ENCODE measurements at places on chromosomes 3 and 15. TPM values are rescaled to one million over a fixed set of nuclear protein-coding genes. Genes with fewer than 3 reads are reported as not detected.

CD80 gene
- not detected for total RNA-seq

- DNase-seq: no peak
These were observed 19.5 kb upstream of the C3orf70 start for GRCh38 chr3:185172086-185173049.

DNA sequence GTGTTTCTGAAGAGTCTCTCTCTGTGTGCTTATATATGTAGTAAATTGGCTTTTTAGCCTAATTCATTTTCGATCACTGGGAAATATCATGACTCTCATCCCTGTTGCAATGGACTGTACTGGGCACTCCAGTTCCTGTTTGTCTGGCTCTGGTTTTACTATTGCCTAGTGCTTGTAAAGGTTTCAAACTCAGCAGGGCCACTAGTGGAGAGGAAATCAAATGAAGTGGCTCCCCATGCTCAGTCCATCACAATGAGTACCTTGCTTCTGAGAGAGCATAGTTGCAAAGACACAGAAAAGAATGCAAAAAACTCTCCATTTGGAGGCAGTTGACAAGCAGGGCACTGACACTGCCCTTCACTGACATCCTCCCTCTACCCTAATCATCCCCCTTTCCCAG is 167.8 kb downstream of the TAFA4 start:
- no peak for DNase-seq

DNA sequence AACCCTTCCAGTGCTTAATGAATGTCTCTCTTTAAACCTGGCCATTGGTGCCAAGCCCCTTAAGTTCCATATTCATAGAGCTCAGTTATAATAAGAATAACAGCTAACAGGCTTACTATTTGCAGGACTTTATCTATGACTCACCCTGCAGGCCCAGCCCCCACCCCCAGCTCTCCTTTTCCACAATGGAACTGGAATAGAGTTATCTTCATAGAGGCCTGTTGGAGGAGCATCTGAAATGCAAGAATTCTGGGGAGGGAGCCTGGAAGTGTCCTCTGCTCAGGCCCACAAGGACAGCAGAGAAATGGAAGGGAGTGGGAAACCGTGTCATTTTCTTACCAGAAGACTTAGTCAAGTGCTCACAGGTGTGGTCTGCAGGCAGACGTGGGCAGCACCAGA is 52.8 kb downstream of the SEMA5B start:
- DNase-seq: no peak

- no peak for DNase-seq
These were observed 303.1 kb upstream of the CTDSPL start for GRCh38 chr3:37558580-37558979.

SLC15A2 gene
- 0.42 TPM for total RNA-seq

PLA1A gene
- 0.34 TPM for total RNA-seq

DNA sequence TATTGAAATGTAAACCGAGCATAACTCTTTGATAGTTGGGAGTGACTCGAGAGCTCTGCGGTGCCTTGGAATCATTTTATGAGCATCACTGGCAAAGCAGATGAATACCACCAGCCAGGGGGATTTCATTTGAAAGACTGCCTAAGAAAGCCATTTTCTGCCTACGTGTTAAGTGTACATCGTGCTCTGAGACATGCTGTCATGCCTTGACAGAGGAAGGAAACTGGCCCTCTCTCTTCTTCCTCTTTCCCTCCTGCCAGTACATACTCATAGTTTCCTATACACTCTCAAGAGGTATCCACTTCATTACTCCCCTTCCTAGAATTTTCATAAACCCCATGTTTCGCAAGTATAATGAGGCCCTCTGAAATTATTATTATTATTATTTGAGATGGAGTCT is 8.8 kb downstream of the BCL2A1 start:
- DNase-seq: no peak

GRCh38 chr3:145903472-145904013 is 257.4 kb downstream of the PLOD2 start:
- DNase-seq: no peak

OR5K1 gene
- not detected for total RNA-seq

GRCh38 chr3:52895418-52895817 is 1.9 kb downstream of the STIMATE start:
- DNase-seq: no peak

DNA sequence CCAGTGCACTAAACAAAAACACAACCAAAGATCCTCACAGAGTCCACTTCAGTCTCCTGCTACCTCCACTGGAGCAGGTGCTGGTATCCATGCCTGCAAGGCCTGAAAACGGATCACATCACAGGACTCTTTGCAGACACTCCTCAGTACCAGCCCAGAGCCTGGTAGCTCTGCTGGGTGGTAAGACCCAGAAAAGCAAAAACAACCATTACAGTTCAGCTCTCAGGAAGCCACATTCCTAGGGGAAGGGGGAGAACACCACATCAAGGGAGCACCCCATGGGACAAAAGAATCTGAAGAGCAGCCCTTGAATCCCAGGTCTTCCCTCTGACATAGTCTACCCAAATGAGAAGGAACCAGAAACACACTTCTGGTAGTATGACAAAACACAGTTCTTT is 52.5 kb upstream of the PFN2 start:
- DNase-seq: no peak

GOLGA6L7 gene
- not detected for total RNA-seq

GRCh38 chr3:39762537-39763070 is 46.8 kb upstream of the MYRIP start:
- no peak for DNase-seq

DNA sequence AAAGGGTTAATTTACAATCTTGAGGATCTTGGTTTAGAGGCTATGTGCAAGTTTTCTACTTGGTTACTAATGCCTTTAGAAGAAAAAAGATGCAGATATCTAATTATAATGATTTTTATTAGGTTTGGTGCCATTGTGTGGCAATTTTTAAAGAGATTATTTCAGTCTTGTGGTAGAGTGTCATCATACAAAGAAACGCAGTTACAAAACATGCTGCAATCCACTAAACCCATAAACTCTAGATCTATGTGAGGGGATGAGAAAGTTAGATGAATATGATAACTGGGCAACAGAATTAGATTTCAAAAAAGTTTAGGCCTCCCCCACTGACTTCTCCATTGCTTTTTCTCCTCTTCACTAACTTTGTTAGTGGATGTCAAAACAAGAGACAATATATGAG is 106.0 kb downstream of the ARPP21 start:
- DNase-seq: no peak

GASK1A gene
- 3.2 TPM for total RNA-seq

- DNase-seq: peak; percentile 82
These were observed 381.4 kb downstream of the NTRK3 start for GRCh38 chr15:87874896-87875711.

EBLN2 gene
- total RNA-seq: 1.3 TPM

GRCh38 chr3:55607844-55608243 is 120.7 kb upstream of the WNT5A start:
- no peak for DNase-seq

DNA sequence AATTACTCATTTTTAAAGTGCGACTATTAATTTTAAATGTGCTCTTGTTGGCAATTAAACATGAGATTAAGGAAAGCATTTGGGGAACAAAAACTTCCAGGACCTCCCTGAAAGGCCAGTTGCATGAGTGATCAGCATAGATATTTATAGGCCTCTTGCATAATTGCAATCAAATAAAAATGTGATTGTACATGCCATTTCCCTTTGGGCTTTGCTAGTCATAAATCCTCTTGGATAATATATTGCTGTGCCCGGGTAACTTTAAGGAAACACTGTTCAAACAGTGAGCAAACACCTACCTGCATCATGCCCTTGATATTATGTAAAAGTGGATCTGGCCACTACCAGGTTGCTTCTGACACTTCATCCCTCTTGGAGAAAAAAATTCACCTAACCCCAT is 239.1 kb downstream of the MCTP2 start:
- DNase-seq: no peak

C3orf33 gene
- total RNA-seq: 1.6 TPM

GRCh38 chr3:56878074-56878473 is 76.3 kb upstream of the ARHGEF3 start:
- DNase-seq: no peak

DNA sequence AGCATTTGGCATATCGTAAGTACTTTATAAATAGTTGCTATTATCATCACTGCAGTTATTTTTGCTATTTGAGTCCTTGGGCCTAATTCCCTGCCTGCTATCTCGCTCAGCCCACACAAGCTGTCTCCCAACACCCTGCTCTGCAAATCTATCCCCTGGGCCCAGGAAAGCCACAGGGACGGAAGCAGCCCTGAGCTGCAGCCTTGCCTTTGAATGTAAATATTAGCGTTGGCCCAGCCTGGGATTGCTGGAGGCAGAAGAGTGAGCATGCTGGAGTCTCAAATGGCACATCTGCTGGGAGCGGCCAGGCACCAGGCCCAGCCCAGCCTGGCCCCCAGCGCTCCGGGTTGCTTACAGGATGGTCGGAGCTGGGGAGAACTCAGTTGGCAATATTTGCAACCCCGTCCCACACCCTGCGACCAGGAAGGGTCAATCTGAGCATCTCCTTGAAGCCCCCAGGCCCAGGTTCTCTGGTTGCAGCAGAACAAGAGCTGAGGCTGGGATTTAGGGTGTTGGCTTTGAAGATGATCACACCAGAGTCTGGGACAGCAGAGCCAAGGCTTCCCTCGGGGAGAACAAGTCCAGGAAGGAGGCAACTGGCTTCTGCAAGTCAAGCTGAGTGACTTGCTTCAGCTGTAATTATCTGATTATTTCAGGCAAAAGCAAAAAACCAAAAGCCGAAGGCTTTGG is 529.6 kb downstream of the SHQ1 start:
- DNase-seq: no peak

GBE1 gene
- total RNA-seq: 21.7 TPM

PRTG gene
- total RNA-seq: 0.29 TPM

DNA sequence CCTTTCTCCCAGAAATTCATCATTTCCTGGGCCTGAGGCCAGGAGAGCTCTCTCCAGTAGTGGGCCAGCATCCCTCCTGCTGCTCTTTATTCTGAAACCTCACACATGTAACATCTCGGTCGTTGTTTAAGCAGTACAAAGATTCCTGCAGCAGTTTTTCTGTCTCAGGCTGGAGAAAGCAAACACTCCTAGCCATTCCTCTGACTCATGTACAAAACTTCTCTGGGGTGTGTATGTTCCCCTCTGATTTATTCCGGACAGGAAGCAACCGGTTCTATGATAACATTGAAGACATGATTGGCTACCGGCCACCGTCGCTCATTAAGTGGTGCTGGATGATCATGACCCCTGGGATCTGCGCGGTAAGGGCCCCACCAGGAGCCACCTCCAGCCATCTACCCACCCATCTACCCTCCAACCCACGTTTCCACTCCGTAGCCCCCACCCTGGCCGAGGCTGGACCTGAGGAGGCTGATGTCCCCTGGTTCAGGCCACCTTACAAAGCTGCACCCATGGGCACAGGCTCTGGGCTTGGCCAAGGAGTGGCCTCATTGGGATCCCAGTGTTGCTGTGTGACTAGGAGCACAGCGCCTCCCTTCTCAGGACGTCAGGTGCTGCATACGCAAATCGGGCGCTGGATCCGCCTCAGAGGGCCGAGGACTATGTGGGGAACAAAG is 58.6 kb upstream of the SLC6A1 start:
- DNase-seq: peak; percentile 81

PLCB2 gene
- 4.2 TPM for total RNA-seq

DNA sequence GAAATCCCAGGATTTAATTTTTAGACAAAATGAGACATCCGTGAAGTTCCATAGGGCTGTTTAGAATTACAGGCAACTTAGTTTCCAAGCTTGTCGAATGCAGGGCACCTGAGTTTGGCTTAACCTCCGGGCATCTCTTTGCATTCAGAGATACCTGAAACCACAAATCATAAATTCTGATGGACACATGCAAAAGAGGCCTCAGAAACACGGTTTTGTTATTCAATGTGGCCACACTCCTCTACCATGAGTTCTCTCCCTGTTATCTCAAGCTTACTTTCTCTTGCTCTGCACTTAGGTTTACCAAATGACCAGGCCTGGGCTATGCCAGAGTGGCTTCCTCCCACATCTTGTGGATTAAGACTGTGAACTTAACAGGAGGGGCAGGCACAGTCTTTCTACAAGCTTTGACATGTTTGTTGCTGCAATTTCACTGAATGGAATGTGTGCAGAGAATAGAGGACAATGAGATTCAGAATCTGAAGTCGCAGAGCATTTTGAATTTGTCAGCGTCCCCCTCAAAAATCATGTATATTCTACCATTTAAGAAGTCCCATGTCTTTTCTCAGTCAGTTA is 137.7 kb downstream of the TPRG1 start:
- no peak for DNase-seq

GRCh38 chr3:52891615-52892081 is 5.7 kb downstream of the STIMATE start:
- no peak for DNase-seq

- DNase-seq: no peak
These were observed 17.5 kb downstream of the SEMA7A start for GRCh38 chr15:74415966-74416916.

GRCh38 chr15:83114856-83115255 is 7.4 kb downstream of the TM6SF1 start:
- no peak for DNase-seq

DNA sequence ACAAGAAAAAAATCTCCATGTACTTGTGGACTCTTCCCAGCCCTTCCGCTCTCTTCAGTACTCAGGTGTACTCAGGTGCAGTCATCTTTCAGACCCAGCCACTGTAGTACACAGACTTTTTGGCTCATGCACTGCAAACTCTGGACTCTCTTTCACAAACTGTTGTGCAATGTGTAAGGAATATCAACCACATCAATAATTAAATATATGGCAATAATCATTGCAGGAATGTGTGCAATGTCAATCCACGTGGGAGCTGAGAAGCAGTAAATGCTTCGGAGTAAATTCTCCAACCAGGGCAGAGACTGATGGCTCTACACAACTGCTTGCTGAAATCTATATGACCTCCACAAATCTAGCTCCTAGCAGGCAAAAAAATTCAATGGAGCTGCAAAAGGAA is 287.3 kb upstream of the COL8A1 start:
- DNase-seq: no peak

KBTBD8 gene
- 0.46 TPM for total RNA-seq

SPTSSB gene
- total RNA-seq: 113 TPM

DNA sequence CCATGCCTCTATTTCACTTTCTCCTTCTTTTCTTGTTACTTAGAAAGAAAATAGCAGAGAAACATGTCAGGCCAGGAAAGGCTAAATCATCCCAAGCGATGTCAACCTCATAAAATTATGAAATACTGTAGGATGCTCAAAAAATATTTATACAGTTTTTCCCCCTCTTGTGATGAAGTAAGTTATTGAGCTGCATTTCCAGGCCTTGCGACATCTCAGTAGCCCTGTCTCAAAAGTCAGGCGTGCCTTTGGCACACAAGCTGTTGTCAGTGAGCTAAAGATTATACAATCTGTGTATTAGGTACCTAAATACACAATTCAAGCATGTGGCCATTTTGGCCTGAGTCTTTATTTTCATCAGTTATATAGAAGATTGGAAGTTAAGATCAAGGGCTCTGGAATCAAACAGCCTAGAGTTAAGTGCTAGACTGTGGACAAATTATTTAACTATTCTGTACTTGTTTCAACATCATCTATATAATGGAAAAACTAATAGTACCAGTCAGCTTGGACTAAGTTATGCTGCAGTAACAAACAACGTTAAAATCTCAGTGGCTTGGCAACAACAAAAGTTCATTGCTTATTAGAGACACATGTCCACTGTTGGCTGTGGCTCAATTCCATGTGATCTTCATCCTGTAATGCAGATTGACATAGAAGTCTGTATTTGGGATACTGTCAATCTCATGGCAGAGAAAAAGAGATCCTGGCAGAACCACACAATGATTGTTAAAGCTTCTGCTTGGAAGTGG is 406.4 kb upstream of the PROK2 start:
- no peak for DNase-seq

GRAMD1C gene
- 23.0 TPM for total RNA-seq

GOLGA8N gene
- 4.8 TPM for total RNA-seq

CCDC39 gene
- total RNA-seq: not detected

GRCh38 chr15:67172172-67172571 is 82.3 kb downstream of the AAGAB start:
- no peak for DNase-seq

Data from lower leg skin (tissue), 4 donors.